ENCODE measurements at places on chromosomes 1 and 21.

GRCh38 chr1:36910886-36911540 is 123.3 kb downstream of the GRIK3 start:
- peak; percentile 23 for DNase-seq

GRCh38 chr1:32741413-32742198 is 39.0 kb upstream of the SYNC start:
- DNase-seq, result no peak

GRCh38 chr1:109722908-109723691 is 11.0 kb downstream of the GSTM5 start:
- no peak for DNase-seq

GRCh38 chr1:218433744-218434143 is 88.6 kb downstream of the TGFB2 start:
- no peak for DNase-seq

- no peak for DNase-seq
These were observed 158.8 kb downstream of the CLIC6 start for GRCh38 chr21:34827445-34828235.

- DNase-seq, result no peak
These were observed 2.2 kb upstream of the LYPLA2 start for GRCh38 chr1:23788695-23789094.

DNA sequence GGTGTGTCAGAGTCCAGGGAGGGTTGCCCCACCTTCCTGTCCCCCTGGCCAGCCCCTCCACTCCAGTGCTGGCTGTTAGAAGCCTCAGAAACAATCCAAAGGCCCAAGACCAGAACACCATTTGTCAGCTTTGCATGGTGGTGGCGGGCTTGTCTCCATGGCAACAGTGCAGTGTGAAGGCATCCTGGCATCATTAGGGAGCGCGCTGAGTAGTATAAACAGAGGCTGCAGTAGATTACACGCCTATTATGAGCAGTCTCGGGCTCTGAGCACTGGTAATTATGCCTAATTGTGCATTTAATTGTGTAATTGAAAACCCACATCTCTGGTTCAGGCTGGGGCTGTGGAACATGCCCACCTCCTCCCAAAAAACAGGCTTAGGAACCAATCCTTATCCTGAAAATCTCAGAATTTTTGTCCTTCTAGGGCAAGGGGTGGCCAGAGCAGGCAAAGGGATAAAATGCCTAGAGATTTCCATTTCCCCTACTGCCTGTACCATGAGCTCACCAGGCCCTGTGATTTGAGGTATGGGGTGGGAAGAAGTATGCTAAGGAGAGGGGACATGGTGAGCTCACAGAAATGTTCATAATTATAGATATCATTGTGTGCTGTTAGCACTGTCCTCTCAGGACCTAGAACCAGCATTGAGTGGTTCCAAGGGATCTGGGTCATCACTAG is 11.7 kb downstream of the NKAIN1 start:
- no peak for DNase-seq

DNA sequence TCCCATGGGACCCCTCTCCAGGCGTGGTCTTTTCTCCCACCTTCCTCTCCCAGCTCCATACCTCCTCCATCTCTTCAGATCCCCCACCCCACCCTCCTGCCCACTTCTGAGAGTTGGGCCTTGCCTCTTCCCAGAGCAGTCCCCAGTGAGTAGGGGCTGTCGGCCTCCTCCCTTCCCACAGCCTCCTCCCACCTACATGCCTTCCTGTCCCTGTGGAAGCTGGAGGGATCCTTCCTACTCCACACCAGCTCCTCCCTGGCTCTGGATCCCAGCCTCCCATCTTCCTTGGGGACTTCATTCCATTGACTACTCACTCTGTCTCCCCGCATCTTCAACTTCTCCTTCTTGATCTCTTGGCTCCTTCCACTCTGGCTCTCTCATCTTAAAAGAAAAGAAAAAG is 24.9 kb downstream of the KCNQ4 start:
- no peak for DNase-seq

GRCh38 chr1:15344800-15345704 is 64.6 kb upstream of the EFHD2 start:
- DNase-seq, result no peak

GRCh38 chr1:237760951-237761350 is 129.8 kb downstream of the ZP4 start:
- DNase-seq, result no peak

DNA sequence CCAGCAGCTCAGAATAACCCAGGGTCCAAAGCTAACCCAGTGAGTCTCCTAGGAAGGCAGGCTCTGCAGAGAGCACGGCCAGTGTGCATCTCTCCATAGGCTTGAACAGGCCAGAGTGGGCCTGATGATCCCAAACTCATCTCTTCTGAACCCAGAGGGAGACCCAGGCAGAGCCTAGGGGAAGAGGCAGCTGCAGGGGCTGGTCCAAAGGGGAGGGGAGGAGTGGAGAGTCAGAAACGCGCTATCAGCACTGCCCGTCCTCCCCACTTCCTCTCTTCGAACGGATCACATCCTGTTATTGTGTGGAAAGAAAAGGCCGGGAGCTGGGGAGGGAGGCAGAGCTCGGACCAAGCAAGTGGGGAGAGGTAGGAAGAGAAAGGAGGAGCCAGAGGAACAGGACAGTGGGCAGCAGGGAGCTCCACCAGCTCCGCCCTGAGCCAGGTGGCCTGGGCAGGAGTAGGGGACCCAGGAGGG is 20.2 kb downstream of the TAL1 start:
- no peak for DNase-seq

GRCh38 chr1:87883906-87884305 is 555.2 kb downstream of the LMO4 start:
- no peak for DNase-seq

DNA sequence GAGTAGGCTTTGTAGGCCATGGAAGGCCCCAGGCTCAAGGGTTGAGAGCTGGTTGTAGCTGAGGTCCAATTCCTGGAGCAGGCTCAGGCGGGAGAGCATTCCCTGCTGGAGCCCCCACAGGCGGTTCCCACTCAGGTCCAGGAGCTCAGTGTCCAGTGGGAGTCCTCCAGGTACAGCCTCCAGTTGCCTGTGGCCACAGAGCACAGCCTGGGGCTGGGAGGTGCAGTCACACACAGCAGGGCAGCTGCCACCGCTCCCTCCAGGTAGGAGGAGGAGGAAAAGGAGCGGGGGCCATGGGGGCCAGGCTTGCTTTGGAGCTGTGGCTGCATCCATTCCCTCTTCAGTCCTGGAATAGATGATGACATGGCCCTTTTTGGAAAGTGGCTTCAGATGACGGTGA is 2.8 kb downstream of the LINGO4 start:
- no peak for DNase-seq

- no peak for DNase-seq
These were observed 180.7 kb downstream of the ZBTB18 start for GRCh38 chr1:244231572-244232315.

DNA sequence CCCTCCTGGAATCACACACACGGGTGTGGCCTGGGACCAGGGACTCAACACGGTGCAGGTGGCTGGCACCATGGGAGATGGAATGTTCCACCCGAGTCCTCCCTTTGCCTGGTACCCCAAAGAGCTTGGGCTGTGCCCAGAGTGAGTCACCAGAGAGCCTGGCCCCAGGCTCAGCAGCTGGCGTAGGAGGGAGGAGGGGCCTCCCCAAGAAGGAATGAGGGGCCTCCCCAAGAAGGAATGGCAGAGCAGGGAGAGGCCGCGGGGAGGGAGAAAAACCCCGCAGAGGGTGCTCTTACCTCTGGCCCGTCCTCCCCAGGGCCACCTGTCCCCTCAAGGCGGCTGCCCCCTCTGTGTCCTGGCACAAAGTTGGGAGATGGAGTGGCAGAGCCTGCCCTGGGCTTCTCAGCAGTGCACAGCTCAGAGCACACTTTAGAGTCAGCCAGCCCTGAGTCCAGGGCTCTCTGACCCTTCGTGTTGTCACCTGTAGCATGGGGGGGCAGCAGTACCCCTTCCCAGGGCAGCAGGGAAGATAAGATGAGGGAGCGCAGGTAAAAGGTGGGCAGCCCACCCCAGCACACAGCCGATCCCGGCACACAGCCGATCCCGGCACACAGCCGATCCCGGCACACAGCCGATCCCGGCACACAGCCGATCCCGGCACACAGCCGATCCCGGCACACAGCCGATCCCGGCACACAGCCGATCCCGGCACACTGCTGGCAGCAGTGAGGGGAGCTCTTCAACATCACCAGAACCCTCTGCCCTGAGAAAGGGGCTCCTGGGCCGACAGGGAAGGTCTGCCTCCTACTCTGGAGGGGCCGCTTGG is 20.2 kb upstream of the KCNAB2 start:
- no peak for DNase-seq

- DNase-seq, result no peak
These were observed 394.1 kb downstream of the RRAGC start for GRCh38 chr1:38465460-38465859.

DNA sequence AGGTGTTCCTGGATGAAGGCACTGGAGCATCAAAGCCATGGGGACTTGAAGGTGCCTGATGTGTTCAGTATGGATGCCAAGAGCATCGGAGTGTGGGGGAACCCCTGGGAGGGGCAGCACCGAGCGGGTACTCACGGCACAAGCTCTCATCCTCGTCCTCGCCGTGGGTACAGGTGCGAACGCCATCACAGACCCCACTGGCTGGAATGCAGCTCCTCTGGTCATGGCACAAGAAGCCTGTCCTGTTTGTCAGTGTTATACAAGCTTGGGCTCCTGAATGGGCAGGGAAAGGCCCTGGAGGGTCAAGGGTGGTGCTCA is 6.0 kb downstream of the LDLRAD1 start:
- DNase-seq, result no peak

DNA sequence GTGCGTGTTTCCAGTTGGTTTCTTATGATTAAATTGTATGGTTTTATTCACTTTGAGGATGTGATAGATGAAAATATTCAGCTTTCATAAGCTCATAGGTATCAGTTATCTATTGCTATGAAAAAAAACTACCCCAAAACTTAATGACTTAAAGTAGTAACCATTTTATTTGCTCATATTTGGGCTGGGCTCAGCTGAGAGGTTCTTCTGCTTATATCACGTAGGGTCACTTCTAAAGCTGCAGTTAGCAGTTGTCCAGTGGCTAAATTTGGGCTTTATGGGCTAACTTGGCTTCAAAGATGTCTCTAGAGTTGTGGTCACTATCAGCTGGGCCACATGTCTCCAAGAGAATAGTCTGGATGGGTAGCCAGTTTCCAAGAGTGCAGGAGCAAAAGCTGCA is 206.4 kb upstream of the LYPLAL1 start:
- DNase-seq, result no peak

DNA sequence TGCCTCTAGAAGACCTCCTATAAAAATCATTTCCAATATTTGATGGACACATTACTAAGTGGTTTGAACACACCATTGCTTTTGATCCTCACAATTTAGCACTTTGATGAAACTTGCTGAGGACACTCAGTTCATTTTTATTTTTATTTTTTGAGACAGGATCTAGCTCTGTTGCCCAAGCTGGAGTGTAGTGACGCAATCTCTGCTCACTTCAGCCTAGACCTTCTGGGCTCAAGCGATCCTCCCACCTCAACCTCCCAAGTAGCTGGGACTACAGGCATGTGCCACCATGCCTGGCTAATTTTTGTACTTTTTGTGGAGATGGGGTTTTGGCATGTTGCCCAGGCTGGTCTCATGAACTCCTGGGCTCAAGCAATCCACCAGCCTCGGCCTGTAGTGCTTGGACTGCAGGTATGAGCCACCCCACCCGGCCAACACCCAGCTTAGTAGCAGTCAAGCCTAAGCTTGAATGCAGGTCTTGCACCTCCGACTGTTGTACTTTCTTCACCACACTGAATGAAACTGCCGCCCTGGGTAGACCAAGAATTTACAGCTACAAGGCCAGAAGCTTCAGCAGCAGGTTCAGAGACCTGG is 24.8 kb upstream of the ATP2B4 start:
- no peak for DNase-seq

GRCh38 chr1:180501865-180502360 is 464 bp downstream of the ACBD6 start:
- DNase-seq, result no peak

DNA sequence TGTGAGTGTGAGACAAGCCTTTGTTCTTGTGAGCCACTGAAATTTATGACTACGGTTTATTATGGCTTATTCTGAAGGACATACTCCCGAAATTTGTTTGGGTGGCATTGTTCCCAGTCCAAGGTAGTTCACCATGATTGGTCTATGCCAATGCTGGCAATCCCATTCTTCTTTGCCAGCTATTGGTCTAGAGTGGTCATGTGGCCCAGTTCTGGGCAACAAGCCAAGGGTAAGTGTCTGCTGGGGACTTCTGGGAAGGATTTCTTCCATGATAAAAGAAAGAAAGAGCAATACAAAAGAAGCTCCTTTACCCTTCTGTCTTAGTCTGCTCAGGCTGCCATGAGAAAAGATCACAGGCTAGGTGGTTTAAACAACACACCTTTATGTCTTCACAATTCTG is 201.6 kb downstream of the SLC35F3 start:
- no peak for DNase-seq

DNA sequence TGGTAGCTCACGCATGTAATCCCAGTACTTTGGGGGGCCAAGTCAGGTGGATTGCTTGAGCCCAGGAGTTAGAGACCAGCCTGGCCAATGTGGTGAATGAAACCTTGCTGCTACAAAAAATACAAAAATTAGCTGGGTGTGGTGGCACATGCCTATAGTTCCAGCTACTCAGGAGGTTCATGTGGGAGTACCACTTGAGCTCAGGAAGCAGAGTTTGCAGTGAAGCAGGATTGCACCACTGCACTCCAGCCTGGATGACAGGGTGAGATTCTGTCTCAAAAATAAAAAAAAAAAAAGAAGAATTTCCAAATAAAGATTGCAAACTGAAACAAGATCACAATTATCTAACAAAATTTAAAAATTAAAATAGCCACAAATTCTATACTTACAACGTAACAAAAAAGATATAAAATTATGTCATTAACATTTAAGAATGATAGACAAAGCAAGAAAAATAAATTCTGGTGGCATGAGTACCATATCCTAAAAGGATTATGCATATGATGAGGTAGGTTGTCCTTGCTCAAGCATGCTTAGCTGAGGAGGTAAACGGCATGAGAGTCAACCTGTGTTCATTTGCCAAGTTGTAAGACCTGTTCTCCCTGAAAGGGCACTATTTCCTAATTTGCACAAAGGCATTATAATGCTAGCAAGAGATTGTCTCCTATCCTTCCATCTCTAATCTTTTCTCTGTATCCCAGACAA is 20.2 kb downstream of the IPP start:
- DNase-seq, result no peak

DNA sequence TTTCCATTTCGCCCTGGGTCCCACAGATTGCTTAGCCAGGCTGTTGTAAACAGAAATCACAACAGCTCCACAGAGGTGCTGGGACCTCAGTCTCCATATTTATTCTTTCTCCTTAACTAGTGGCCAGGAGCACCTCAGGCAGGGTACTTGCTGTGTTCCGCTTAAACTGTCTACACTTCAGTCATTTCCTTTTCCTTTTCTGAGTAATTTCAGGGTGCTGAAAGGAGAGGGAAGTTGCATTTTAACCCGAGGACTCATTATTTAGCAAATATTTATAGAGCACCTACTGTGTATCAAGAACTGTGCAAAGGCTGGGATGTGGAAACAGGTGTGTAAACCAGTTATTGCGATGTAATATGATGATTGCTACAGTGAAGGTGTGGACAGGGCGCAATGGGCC is 41.9 kb downstream of the ACP6 start:
- no peak for DNase-seq

DNA sequence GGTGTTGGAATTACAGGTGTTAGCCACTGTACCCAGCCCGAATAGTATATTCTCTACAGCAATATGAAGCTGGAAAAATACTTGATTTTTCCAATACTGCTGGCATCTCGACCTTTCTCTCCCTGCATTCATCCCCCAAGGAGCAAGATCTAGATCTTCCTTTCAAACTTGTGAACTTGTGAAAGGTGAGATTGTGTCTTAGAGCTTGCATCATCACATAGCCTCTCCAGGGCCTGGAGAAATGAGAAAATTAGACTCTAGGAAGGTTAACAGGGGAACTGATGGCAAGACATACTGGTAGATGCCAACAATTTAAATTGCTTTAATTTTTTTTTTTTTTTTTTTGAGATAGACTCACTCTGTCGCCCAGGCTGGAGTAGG is 2.1 kb downstream of the PRUNE1 start:
- no peak for DNase-seq
